HFFc6 (cell line): ENCODE measurements at places on chromosomes 7 and 10. TPM values are rescaled to one million over a fixed set of nuclear protein-coding genes. Genes with fewer than 3 reads are reported as not detected.
A peak's percentile ranks its signal among the peaks of the same experiment; 100 is the strongest.

The UPK3B gene
- total RNA-seq, result not detected in 3 replicates

The SLC13A1 gene
- total RNA-seq, result not detected in 3 replicates

The CDK1 gene
- total RNA-seq, result 17.0 to 39.0 TPM (median 38.6 TPM) in 3 replicates

The NME8 gene
- total RNA-seq, result not detected in 3 replicates

The PTPRN2 gene
- 0.05 to 0.33 TPM (median 0.25 TPM) in 3 replicates for total RNA-seq

The PRF1 gene
- total RNA-seq, result not detected in 3 replicates

The MSS51 gene
- 0.43 to 0.58 TPM (median 0.51 TPM) in 3 replicates for total RNA-seq

DNA sequence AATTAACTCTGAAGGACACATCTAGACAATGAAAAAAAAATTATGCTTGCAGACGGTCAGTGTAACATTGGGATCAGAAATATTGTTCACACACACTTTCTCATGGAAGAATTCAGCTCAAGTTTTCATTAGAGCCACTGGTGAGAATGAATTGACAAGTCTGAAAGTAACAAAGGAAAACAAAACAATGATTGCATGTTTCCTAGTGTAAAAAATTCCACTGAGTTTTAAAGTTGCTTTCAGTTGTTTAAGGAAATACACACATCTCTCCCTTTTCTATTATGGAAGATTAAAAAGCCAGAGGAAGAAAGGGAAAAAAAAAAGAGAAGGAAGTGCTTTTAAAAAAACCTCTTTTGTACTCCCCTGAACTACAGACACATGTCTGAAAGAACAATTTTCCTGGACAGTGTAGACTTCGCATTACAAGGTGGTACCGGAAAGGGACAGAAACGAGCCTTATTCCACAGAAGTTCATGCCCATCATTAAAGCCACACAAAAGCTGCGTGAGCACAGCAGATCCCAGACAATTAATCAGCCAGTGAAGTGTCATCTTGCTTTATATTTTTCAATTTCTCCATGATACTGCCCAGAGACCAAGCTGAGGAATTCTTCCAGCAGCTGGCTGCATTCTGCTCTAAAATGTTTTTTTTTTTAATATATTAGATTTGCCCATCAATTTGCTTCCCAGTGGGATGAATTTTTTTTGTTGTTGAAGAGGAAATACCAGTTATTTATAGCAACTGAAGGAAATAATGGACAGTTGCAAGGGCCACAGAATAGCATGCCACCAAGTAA, 294.8 kb downstream of the DOCK4 start:
- no peaks in the 10 kb centered on the region; the same call in 1 of the 2 replicates for H3K4me1 ChIP-seq
- H3K27ac ChIP-seq, result no peak overlapping the region
- H3K4me3 ChIP-seq, result no peak overlapping the region
- H3K27me3 ChIP-seq, result peaks cover 4% of the 10 kb centered on the region
- DNase-seq, result no peak

GRCh38 chr7:10931161-10931560, 42.5 kb upstream of the PHF14 start:
- H3K4me3 ChIP-seq, result no peak overlapping the region
- no peak overlapping the region for H3K27ac ChIP-seq
- DNase-seq, result no peak
- peaks cover 9% of the 10 kb centered on the region for H3K36me3 ChIP-seq
- H3K4me1 ChIP-seq, result peaks cover 24% of the 10 kb centered on the region

DNA sequence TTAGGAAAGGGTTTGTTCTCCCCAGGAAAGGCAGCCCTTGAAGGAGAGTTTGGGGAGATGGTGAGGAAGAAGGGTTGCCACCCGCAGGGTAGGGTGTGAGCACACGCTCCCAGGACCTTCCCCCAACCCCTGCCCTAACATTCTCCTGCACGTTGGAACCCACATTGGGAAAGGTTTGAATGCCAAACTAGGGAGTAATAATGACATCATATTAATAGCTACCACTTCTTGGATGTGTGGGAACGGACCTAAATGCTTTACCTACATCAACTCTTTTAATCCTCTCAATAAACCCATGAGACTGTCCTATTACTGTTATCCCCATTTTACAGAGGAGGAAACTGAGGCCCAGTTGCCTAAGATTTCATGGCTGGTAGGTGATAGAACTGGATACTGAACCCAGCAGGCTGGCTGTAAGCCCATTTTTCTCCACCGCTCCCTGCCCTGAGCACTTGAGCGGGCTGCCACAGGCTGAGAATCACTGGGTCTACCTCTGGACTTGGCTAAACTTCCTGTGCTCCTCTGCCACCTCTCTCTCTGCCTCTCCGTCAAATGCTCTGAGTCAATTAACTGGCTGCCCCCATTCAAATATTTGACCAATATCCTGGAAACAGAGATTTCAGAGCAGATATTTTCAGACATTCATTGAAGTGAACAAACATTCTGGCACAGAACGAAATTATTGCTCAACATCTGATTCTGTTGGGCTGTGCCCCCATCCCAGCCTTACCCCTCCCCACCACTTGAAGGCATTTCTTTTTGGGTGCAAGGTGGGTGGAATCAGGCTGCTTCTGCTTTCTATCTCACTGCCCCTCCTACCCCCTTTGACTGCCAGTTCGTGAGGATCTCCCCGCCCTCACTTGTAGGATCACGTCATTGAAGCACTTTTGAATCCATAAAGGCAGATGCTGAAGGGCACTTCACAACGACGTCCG, 129.7 kb downstream of the C10orf105 start:
- DNase-seq, result no peak
- peaks cover 27% of the 10 kb centered on the region for H3K27me3 ChIP-seq
- H3K36me3 ChIP-seq, result no peaks in the 10 kb centered on the region
- no peaks in the 10 kb centered on the region for H3K4me1 ChIP-seq
- no peak overlapping the region for H3K4me3 ChIP-seq

DNA sequence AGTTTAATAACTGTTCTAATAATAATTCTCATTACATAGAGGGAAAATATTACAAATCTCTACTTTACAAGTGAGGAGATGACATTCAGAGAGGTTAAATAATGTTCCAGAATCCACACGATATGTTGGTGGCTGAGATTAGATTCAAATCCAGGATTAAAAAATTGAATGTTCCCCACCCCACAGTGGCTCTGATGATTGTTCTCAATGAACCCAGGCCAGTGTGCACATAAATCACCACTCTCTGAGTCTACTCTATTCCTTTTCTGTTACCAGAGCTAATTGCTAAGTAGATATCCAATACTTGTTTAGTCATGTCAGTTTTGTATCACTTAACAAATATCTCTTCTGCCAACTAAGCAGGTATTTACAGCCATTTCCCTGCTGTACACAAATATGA, 281.0 kb downstream of the ABCA13 start:
- no peak overlapping the region for H3K4me3 ChIP-seq
- H3K27me3 ChIP-seq, result peaks cover 1% of the 10 kb centered on the region
- H3K36me3 ChIP-seq, result no peaks in the 10 kb centered on the region

- no peak overlapping the region for H3K27ac ChIP-seq
- no peak overlapping the region for H3K4me3 ChIP-seq
- H3K4me1 ChIP-seq, result no peaks in the 10 kb centered on the region
- no peak for DNase-seq
Observed at GRCh38 chr10:56116684-56117083, 244.4 kb downstream of the ZWINT start.

DNA sequence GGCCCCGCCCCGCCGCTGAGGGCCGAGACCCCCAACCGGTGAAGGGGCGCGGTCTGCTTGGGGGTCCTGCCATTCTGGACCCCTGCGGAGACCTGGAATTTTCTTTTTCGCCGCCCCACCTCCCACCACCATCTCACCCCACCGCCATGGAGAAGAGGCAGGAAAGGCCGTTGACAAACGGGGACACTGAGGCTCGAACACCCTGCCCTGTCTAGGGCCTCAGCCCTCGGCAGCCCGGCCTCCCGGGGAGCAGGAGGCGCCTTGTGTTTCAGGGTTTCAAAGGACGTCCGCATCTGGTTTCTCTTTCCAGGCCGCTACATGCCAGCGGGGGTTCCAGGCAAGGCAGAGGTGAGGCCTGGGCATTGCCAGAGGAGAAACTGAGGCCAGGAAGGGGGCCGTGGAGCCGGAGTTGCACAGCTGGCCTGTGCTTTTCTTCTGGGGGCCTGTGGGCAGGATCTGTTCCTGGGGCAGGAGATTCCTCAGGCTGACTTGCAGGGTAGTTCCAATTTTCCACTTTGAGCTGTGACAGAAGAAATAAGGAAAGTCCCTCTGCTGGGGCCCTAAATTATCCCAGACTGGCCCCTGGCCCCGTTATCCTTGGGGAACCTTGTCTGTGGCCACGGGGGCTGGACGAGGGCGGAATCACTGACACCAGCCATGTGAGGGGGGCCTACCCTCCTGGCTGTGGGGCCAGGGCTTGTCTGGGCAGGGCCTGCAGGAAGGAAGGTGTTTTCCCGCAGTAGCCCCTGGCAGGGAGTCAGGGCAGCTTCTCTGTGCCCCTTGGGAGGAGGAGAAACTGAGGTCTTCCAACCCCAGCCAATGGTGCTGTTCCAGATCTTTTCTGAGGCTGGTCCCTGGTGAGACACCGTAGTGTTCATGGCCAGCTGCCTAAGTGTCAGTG, 900 bp upstream of the MICALL2 start:
- DNase-seq, result no peak
- H3K27me3 ChIP-seq, result peaks cover 7% of the 10 kb centered on the region
- H3K36me3 ChIP-seq, result no peaks in the 10 kb centered on the region
- peak overlapping the region; percentile 77 for H3K4me3 ChIP-seq
- peaks cover 49% of the 10 kb centered on the region for H3K4me1 ChIP-seq

DNA sequence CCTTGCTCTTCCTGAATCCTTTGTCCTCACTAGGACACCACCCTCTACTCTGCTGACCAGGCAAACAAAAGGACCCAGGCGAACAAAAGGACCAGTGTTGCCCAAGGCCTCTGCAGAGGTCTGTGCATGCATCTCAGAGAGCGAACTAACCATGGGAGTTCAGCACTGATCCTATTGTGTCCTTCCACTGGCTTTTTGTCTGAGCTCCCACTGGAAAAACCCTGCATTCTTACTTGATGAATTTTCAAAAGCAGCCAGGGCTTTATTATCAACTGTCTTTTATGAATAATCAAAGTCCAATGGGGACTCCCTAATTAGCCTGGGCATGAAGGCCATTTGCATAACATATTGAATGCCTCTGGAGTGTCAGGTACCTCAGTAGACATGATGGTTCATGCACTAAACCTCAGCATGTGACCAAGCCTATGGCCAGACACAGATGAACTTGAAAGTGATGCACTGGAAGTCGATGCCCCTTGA, 140.6 kb downstream of the KCNMA1 start:
- H3K27ac ChIP-seq, result peak overlapping the region; percentile 60; the same call in 1 of the 2 replicates
- H3K27me3 ChIP-seq, result no peaks in the 10 kb centered on the region
- H3K4me3 ChIP-seq, result no peak overlapping the region
- peaks cover 14% of the 10 kb centered on the region for H3K36me3 ChIP-seq
- DNase-seq, result no peak

- H3K27me3 ChIP-seq, result no peaks in the 10 kb centered on the region; the same call in none of the 2 replicates
- no peak for DNase-seq
- H3K27ac ChIP-seq, result peak overlapping the region; percentile 33; the same call in 1 of the 2 replicates
- 0 out of 2 replicates have a peak overlapping the region, but pooled peaks have one; percentile 17 for H3K4me3 ChIP-seq
Observed at GRCh38 chr10:112810711-112811151, 139.3 kb upstream of the TCF7L2 start.

- no peaks in the 10 kb centered on the region for H3K4me1 ChIP-seq
- no peak for DNase-seq
- no peak overlapping the region for H3K27ac ChIP-seq
Observed at GRCh38 chr10:28505359-28505959, 27.5 kb upstream of the WAC start.

DNA sequence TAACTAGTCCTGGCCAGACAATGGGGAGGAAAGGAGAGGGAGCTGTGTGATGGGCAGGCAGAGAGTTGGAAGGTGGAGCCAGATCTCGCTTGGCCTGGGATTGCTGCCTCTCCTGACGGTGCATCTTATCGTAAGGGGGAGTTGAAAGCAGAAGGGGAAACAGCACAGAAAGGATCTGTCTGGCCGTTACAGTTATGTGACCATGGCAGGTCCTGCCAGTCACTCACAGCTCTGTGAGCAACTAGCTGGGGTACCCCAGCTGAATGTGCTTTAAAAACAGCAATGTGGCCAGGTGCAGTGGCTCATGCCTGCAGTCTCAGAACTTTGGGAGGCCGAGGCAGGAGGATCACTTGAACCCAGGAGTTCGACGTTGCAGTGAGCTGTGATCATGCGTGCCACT, 8.1 kb downstream of the BLVRA start:
- peaks cover 37% of the 10 kb centered on the region for H3K4me1 ChIP-seq
- H3K27ac ChIP-seq, result no peak overlapping the region
- DNase-seq, result no peak
- H3K36me3 ChIP-seq, result no peaks in the 10 kb centered on the region

DNA sequence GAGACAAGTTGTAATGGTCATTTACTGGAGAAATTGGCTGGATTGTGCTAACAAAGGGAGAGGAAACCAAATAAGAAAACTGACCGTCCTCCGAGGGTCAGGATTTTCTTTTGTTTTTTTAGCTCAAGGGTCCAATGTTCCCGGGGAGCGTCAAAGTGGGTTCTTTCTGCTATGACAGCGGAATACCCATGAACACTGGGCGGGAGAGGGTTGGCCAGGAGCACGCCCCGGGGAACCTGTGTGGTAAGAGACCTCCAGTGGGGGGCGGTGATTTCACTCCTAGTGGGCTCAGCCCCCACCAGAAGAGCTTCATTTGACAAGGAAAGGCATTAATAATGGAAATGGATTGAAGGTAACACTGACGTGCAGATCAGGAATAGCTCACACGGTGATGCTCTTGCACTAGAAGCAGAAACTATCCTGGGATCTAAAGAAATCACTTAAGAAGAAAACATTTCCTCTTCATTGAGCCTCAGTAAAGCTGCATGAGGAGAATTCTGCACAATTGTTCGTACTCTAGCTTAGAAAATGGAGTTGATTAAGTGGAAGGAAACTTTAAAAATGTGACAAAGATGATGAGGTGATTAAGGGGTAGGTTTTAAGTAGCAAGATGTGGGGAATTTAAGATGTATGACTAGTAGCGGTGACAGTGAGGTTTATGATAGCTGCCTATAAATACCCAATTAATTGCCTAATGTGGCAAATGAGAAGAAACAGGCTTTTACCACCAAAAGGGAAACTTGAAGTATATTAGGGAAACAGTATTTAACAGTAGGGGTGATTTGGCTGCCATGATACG, 627.2 kb downstream of the SUGCT start:
- no peaks in the 10 kb centered on the region for H3K36me3 ChIP-seq
- no peak overlapping the region for H3K27ac ChIP-seq
- no peaks in the 10 kb centered on the region for H3K27me3 ChIP-seq

- H3K27me3 ChIP-seq, result no peaks in the 10 kb centered on the region
- H3K27ac ChIP-seq, result no peak overlapping the region
- DNase-seq, result no peak
- H3K4me3 ChIP-seq, result no peak overlapping the region
Observed at GRCh38 chr7:114368492-114368891, 46.1 kb upstream of the FOXP2 start.

DNA sequence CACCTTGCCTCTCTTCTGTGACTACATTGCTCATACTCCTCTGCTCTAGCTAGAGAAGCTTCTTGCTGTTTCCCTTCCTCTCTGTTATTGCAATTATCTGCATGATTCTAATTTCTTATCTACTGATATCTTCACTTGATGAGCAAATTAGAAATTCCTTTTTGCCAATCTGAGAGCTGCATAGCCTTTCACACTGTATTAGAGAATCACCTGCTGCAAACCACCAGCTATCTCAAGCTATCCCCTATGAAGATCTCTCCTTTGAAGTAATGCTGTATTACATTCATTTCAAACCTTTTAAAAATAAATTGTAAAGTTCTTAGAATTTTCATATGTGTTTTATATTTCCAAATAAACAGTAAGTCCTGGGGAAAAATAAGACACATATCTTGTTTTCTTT, 89.0 kb upstream of the ZNF804B start:
- no peaks in the 10 kb centered on the region for H3K4me1 ChIP-seq
- no peaks in the 10 kb centered on the region; the same call in 1 of the 2 replicates for H3K36me3 ChIP-seq
- no peaks in the 10 kb centered on the region for H3K27me3 ChIP-seq
- H3K4me3 ChIP-seq, result no peak overlapping the region
- H3K27ac ChIP-seq, result no peak overlapping the region
- no peak for DNase-seq

- no peak overlapping the region for H3K4me3 ChIP-seq
- H3K27ac ChIP-seq, result no peak overlapping the region
- peaks cover 9% of the 10 kb centered on the region for H3K27me3 ChIP-seq
- DNase-seq, result no peak
- H3K36me3 ChIP-seq, result no peaks in the 10 kb centered on the region
Observed at GRCh38 chr7:131606346-131607290, 50.2 kb upstream of the PODXL start.
